ENCODE measurements at places on chromosomes 3 and 15.

DNA sequence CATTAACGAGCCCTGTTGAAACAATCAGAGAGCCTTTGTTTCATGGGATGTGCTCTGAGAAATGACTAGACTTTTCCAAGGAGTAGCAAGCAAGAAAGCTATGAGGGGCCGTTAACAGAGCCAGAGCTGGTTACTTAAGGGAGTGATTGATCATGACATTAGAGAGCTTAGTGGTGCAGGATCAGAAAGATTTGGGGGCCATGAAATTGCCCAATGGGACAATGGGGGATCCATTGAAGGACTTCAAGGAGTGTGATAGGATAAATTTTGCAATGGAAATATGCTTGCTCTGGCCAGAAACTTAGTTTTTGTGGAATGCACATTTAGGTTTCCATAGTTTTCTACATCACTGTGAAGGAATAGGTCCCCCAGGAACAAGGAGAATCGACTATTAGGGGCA, 45.6 kb downstream of the LRRC3B start:
- no peak for DNase-seq

GRCh38 chr3:153633407-153633806, 471.4 kb downstream of the RAP2B start:
- no peak for DNase-seq

DNA sequence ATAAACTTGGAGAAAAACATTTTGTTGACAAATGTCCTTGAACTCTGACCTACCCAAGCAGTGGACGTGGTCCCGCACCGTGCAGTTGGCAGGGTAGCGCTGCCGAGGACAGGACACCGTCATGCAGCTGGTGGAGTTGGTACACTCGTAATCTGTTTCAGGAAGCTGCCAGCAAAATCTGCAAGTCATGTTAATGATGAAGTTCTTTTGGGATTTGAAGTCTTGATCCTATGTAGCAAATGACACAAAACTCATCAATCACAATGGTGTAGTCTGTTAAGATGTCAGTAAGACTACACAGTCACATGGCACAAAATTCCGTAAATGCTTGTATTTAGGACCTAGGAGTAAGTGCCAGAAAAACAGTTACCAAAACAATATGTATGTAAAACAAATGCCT, 5.5 kb downstream of the TM2D3 start:
- DNase-seq, result no peak

DNA sequence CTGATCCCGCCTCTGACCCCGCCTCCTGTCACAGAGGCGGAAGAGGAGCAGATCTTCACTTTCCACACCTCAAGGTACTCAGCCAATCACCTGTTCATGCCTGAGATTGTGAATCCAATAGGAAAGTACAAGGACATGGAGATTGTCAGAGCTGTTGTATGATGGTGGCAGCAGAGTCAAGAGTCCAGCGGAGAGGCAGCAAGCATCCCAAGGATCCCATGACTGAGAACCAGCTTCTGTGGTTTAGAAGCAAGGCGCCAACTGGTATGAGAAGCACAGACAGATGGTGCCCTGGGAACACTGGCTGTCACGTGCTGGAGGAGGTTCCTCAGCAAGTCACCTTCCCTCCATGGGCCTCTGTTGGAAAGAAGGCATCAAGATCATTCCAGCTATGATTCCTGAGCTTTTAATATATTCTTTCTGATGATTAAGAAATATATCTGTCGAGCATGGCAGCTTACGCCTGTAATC, 93.9 kb downstream of the CPN2 start:
- no peak for DNase-seq

DNA sequence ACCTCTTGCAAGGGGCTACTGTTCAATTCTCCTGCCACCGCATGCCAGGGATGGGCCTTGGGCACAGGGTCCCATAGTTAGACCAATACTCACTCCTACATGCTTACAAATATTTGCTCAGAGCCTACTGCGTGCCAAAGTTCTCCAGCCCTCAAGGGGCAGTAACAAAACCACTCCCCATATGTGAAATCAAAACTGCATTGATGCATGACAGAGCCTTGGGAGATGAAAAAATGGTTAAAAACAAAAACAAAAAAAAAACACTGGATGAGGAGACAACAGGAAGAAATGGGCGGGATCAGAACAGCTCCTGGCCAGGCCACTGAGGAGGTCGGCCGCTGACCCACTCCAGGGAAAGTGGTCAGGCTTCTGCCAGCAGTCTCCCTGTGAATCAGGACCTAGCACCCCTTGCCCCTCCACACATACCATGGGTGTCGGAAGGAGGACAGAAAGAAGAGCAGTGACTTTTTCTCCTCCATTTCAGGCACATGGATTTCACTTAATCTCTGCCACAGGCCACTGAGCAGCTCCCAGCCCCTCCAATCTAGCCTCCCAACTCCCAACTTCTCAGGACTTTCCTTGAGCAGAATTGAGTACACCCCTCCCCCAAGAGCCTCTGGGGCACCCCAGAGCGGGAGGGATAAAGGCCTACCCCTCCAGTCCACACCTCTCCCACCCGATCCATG, 2.8 kb downstream of the PLXNB1 start:
- no peak for DNase-seq

GRCh38 chr3:31550452-31551251, 17.9 kb downstream of the STT3B start:
- DNase-seq, result no peak

DNA sequence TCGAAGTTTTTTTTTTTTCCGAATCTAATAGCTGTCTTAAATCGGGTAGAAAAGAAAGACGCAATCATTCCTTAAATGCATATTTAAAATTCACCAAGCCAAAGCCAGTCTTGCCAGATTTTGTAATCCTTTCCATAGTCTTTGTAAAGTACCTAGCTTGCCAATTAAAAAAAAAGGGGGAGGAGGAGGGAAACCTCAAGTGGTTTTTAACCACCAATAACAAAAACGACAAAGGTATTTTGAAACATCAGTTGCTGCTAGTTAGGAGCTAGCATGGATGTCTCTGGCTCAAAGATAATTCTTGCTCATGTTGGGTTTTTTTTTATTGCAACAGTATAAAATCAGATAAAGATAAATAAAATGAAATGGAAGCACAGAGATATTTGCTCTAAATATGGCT, 187.9 kb downstream of the MECOM start:
- DNase-seq, result no peak

- DNase-seq, result no peak
Measured at GRCh38 chr3:184666442-184666841, 45.4 kb downstream of the MAGEF1 start.

- DNase-seq, result no peak
Measured at GRCh38 chr3:31225923-31226322, 306.8 kb upstream of the STT3B start.

DNA sequence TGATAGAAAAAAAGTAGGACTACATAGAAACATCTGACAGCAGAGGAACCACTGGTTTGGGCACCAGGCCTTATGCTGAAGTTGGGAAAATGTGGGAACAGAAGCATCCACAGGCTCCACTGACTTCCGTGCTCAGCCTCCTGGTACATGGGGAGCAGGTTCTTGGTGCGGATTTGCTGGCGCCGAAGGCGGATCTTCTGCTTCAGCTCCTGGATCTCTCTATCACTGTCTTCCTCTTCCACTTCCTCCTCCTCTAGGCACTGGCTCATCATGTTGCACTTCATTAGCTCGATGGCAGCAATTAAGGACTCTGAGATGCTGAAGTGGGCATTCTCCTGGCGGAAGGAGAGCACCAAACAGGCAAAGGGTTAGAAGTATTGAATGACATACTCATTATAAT, 42.5 kb downstream of the RUBCN start:
- DNase-seq, result no peak

DNA sequence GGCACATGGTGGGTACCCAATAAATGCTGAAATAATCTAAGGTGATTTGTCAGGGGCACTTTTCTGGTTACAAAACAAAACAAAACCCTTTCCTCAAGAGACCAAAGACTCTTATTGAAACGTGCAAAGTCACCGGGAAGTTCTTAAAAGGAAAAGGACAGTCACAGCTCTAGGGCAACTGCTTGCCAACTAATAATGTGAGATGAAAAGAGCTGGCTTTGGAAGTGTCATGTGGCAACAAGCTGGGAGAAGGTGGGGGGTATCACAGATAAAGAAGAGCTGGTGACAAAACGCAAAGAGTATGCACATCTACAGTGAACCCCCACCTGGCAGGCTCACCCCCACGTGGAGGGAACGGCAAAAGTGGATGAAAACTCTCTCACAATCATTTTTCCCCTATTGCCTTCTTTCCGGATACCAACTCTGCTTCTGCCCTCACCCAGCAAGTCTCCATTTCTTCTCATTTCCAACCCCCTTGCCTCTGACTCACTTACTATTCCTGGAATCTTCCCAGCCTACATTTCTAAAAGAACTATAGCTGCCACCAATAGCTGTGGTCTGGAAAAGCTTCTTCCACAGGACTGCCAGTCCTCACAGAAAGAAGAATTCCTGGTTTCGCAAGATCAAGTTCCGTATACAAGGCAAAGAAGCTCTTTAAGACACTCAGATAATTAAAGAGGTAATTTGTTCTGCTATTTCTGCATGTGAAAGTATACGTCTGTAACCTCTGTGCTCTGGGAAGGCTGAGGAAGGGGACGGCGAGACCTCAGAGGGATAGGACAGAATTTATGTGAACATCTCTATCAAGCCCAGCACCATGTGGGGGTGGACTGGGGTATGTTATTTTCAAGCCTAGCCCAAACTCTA, 21.8 kb upstream of the ANPEP start:
- DNase-seq, result no peak

DNA sequence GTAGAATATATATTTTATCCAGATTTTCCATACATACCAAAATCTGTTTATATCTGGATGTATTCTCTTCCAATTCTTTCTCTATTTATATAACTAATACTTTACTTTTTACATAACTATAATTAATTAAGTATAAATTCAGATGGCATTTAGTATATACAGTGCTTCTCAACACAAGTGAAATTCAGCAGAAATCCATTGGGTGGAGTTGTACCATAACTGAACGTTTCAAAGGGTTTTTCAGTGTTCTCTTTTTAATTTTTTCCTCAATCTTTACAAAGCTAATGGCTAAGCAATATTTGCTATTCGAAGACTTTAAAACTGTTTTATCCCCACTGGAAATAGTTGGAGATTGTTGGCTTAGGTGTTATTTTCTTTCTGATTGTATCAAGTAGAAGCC, 13.9 kb upstream of the ZBBX start:
- DNase-seq, result no peak

- no peak for DNase-seq
Measured at GRCh38 chr15:94228611-94229010, 2.8 kb upstream of the MCTP2 start.

DNA sequence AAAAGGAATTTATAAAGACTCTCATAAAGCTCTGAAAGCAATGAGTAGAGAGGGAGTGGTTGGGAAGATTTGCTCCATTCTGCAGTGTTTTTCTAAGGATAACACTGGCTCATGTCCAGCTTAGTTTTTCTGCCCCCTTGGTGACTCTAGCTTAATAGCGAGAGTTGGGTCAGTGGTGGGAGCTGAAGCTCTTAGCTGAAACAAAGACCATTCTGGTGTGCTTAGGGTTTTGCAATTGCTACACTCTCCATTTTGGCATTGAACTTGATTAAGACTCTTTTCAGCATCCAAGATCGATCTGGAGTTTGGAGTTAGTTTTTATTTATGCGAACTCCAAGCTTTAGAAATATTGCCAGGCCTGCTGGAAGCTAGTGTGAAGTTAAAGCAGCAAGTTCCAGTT, 98.0 kb downstream of the ATG7 start:
- no peak for DNase-seq

GRCh38 chr3:194058189-194058571, 77.8 kb upstream of the HES1 start:
- no peak for DNase-seq

GRCh38 chr3:100779480-100779879, 70.2 kb downstream of the TFG start:
- DNase-seq, result no peak

GRCh38 chr3:36227980-36228379, 152.3 kb upstream of the STAC start:
- DNase-seq, result no peak

DNA sequence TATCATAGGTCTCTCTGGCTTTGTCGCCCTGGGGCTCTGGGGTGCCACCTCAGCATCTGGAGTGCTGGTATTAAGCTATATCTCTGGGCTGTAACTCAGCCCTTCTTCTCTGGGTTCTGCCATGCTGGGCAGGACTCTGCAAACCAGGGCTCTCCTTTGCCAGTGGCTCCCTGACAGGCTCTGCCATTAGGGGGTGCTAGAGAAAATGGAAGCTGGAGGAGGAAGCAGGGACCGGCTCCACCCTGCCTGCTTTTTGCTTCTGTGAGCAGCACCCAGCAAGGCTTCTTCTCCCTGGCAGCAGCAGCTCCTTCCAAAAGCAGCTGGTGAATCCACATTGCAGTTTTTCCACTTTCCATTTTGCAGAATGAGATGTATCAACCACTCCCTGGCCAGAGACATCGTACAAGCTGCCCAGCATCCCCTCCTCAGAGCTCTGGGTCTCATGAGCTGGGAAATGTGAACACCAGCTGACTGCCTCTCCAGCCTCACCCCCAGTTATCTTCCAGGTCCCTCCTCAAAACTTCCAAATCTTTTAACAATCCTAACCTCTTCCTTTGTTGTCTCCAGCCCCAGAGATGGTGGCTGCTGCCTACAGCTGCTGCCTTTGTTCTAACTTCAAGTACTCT, 165.0 kb downstream of the ABHD5 start:
- peak; percentile 12 for DNase-seq

GRCh38 chr3:65855370-65856100, 183.2 kb downstream of the MAGI1 start:
- DNase-seq, result no peak

- no peak for DNase-seq
Measured at GRCh38 chr3:7264196-7264526, 403.2 kb downstream of the GRM7 start.

- DNase-seq, result no peak
Measured at GRCh38 chr3:19769694-19770093, 164.3 kb downstream of the EFHB start.

DNA sequence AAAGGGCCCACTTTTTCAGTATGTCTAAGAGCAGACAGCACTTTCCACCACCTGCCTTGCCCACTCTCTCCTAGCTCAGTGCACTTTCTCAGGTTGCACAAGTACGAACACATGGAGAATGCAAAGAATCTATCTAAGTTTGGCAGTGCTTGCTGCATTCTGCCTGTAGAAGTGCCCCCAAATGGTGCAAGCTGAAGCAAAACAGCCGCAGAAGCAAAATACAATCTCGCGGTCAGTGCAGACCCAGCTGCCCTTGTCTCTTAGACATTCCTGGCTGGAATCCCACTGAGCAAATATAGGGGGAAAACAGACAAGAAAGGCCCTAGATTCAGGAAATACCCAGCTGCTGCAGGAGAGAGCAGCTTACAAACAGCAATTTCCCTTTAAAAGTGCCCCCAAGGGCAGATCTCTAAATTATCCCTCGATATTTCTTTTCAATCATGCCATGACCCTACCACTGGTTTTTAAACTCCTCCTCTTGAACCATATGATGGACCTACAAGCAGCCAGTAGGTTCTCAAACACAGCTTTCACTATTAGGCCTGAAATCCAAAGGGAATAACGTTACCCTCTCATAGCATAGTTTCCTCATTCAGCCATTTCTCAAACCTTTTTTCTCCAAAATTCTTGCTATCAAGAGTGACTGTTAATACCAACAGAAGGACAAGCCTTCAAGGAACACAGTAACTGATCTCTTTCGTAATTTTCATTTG, 67.0 kb downstream of the TNIK start:
- DNase-seq, result no peak

All from NK-92 treated with Interleukin-12 subunit alpha and Interleukin-12 subunit beta, amount 100 ng/mL, for 24 hours (cell line).